ENCODE measurements at places on chromosomes 3 and 15.

DNA sequence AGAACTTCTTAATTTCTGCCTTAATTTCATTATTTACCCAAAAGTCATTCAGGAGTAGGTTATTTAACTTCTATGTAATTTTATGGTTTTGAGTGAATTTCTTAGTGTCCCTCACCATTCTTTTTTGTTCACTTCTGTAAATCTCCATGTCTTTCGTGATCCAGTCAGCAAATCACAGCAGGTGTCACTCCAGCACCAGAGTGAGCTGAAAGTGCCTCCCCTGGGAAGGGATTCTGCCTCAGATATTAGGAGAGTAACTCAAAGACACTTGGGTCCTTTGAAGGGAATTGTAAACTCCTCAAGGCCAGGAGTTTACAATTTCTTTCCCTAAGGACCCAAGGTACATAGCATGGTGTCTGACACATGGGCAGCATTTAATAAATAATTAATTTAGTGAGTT is 207.6 kb upstream of the AZI2 start:
- DNase-seq = no peak

- DNase-seq = no peak
These were observed 27.6 kb downstream of the ARPP21 start for GRCh38 chr3:35666888-35667287.

- DNase-seq = no peak
These were observed 62.0 kb upstream of the BCL6 start for GRCh38 chr3:187807086-187807862.

GRCh38 chr3:38644662-38645053 is 4.8 kb downstream of the SCN5A start:
- no peak for DNase-seq

- no peak for DNase-seq
These were observed 95.9 kb downstream of the FLNB start for GRCh38 chr3:58104151-58104550.

- no peak for DNase-seq
These were observed 493.1 kb downstream of the SHQ1 start for GRCh38 chr3:72355168-72355567.

Data from activated CD4-positive, CD25-positive, alpha-beta regulatory T cell treated with anti-CD3 and anti-CD28 coated beads, Interleukin-2, amount 50 U/mL, for 16 hours (primary cell).